ENCODE measurements at places on chromosomes 16 and 17.

DNA sequence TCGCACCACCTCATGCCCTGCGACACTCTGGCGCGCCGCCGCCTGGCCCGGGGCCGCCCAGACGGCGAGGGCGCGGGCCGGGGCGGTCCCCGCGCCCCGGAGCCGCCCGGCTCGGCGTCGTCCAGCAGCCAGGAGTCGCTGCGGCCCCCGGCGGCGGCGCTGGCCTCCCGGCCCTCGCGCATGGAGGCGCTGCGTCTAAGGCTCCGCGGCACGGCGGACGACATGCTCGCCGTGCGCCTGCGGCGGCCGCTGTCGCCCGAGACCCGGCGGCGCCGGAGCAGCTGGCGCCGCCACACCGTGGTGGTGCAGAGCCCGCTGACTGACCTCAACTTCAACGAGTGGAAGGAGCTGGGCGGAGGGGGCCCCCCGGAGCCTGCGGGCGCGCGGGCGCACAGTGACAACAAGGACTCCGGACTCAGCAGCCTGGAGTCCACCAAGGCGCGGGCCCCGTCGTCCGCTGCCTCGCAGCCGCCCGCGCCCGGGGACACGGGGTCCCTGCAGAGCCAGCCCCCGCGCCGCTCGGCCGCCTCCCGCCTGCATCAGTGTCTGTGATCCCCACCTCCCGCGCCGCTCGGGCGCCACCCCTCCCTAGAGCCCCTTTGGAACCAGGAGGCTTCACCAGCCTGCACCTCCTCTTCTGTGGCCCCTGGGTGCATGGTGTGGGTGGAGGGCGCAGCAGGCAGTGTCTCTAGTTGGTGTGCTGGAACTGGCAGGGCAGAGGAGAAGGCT lies 82.3 kb downstream of the ARHGAP23 start:
- DNase-seq: no peak

GRCh38 chr17:34386697-34387550 lies 23.9 kb upstream of the CCL1 start:
- DNase-seq: no peak

GRCh38 chr17:54749157-54749556 lies 151.5 kb upstream of the TOM1L1 start:
- DNase-seq: no peak

DNA sequence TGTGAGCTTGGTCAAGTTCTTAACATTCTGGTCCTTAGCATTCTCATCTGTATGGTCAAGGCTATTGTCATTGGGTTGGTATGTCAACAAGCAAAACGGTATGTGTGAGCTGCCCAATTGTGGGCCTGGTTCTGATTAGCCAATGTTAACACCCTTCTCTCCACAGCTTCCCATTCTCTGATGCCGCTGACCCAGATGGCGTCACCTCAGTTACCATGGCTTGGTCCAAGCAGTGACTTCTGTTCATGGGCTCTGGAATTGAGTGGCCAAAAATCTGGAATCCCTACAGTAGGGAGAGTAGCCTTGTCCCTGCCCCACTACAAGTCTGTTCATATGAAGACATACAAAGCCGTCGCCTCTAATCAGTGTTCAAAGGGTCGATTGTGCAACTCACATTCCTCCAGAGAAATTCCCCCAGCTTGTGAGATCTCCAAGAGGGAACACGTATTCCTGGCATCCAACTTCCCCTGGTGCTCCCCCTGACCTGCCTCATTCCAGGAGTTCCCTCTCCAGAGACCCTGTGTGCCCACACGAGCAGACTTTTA lies 15.8 kb downstream of the TMEM98 start:
- DNase-seq: no peak
